Activated effector memory CD4-positive, alpha-beta T cell treated with anti-CD3 and anti-CD28 coated beads, Interleukin-2, amount 50 U/mL, for 16 hours (primary cell): ENCODE measurements at places on chromosomes 4 and X.
A peak's percentile ranks its signal among the peaks of the same experiment; 100 is the strongest.

GRCh38 chrX:154478728-154479622, at the start of gene LAGE3:
LAGE3 (minus strand) TSS chrX:154479281; CDS start chrX:154478915, 366 bp downstream.
- DNase-seq, result peak; percentile 97

DNA sequence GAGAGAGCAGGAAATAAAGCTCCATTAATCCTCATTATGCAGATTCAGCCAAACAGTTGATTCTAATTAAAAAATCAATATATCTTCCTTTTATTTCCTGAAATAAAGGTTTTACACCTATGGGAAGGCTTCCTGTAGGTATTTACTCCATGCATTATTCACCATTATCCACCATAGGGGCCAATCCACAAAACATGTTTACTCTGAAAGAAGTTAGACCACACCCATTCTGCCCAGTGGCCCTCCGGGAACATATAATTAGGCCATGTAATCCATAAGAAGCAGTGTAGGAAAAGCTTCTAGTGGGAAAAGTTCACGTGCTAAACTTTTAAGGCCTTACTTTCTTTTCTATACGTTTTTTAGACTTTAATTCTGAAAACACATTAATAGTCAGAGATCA, 57.7 kb downstream of the SAT1 start:
- no peak for DNase-seq

DNA sequence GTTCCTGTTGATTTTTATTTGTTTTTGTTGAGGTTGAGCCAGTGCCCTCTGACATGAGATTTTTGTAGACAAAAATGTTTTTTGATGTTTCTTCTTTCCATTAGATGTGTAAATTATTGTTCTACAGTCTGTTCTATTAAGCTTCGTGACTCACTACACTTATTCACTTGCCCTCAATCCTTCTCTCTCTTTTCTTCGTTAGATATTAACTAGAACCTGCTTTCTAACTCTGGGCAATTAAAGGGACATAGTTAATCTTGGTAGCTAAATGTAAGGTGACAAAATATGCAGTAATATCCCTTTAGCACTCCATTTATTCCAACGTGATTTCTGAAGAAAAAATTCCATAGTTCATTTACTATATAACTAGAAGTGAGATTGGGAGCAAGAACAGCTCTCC, 333.9 kb downstream of the PDHA2 start:
- DNase-seq, result no peak

- DNase-seq, result no peak
These were observed 236.9 kb downstream of the CHIC1 start for GRCh38 chrX:73799888-73800287.

DNA sequence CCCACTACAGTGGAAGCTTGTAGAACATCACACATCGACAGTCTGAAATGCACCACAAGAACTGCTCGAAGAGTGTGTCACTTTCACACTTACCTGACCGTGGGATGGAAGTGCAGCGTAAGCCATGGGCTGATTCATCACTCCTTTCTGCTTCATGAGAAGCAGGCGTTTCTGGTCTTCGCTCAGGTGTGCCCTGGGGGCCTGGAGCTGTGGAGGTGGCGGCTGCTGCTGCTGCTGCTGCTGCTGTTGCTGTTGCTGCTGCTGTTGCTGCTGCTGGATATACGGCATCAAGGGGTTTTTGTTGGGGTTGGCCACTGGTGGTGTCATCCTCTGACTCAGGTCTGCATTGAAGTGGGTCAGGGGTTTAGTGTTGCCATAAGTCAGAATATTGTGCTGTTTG, 223.6 kb downstream of the MGST2 start:
- no peak for DNase-seq

DNA sequence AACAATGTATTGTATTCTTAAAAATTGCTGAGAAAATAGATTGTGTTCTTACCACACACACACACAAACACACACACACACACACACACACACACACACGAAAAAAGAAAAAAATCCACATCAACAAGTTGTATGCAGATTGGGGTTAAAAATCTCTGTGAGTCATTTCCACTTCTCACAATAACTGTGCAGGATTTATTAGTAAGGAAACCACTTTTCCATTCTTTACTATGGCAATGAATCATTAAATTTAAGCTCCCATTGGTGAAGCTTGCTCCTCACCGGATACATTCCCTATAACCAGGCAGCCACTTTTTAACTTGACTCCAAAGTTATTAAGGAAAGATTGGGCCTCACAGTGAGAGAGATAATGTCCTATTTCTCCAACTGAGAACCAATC, 19.7 kb upstream of the MAGEE1 start:
- DNase-seq, result no peak

DNA sequence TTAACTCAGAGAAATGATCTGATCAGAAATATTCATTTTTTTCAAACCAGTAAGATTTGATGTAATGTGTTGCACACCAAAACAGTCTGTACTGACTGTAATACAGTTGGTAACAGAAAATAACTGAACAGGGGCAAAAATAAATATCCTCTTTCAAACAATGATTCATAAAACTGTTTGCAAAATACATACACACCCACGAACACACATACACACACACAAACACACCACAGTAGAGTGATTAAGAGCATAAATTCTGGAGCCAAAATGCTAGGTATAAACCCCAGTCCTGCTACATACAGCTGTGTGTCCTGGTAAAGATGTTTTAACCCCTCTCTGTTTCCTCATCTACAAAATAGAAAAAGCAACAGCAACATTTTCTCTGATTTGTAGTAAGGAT, 376.6 kb downstream of the PDGFC start:
- DNase-seq, result no peak

DNA sequence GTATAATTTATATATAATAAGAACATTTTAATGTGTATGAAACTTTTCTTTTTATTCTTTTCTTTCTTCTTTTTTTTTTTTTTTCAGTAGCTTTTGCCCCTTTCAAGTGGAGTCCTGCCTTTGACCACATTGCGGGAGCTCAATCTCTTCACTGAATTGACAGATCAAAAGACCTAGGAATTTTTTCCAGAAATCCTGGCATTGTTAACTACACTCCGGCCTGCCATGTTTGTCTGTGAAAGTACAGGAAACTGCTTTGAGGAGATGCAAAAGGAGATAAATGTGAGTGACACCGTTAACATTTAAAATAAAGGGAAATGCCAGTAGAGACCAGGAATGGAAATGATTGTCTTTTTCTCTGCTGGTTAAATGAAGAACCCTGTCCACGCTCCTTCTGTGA, 159.3 kb upstream of the VCX3A start:
- DNase-seq, result no peak

GRCh38 chr4:67691328-67691727, 9.6 kb downstream of the UBA6 start:
- DNase-seq, result no peak

GRCh38 chrX:43643201-43643600, 12.9 kb upstream of the MAOA start:
- DNase-seq, result no peak

- peak; percentile 64 for DNase-seq
These were observed 112.5 kb upstream of the ATP6AP2 start for GRCh38 chrX:40468033-40468846.

DNA sequence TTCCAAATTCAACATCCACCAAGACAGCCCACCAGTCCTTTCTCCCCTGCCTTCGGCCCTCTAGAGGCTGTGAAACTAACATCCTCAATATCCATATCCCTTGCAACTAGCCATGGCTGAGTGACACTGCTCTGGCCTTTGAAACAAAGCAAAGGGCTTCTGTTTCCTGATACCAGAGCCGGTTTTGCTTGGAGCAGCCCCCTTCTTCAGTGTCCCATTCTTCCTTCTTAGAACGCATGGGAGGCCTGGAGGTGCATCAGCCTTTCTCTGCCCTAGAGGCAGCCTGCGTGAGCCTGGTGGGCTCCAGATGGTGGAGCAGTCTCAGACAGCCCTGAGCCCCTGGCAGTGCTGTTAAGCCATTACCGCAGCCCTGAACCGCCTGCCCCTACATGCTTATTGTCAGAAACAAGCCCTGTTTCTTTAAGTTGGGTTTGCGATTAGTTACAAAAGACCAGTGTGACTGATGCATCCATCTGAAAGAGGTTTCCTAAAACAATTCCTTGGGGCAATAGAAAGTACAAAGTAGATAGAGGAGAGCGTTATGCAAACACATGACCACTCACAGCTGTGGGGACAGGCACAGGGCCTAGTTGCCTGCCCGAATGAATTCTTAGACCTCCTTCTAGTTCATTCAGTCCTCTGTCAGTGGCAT, 74.1 kb downstream of the EVC start:
- DNase-seq, result no peak

DNA sequence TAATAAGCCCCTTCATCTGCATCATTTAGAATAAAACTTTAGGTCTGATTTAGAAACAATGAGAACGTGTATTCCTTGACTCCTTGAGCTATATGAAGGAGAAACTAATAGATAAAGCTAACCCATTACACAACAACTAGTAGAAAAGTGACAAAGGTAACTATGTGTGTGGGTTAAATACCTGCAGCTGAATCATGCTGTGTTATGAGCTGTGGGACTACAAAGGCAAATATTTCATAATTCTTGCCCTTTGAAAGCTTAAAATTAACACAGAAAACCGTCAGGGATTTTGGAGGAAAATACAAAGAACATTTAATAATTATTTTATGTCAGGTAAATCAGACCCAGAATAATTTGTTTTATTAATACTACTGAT, 898 bp upstream of the NDP start:
- no peak for DNase-seq

DNA sequence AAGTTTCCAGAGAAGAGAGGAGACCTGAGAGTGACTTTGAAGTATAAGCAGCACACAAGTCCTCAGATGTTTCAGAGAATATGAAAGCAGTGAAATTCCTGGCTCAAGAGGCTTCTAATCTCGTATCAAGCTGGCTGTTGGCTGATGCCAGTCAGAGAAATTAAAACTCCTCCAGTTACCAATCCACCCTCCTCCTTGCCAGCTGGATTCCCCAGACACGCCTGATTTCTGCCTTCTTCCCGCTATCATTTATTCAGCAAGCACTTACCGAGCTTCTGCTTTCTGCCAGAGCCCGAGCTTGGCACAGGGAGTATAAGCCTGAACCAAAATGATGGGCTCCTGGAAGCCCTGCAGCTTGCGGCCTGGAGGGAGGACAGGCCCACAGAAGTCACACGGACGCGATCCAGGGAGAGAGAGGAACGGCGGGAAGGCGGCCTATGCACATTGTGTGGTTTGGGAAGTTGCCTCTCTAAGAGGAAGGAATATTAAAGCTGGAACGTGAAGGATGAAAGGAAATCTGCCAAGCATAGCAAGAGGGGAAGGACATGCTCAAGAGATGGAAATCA, 102.4 kb upstream of the TBL1X start:
- DNase-seq, result no peak

GRCh38 chrX:15971696-15972095, 117.1 kb upstream of the AP1S2 start:
- DNase-seq, result no peak

- no peak for DNase-seq
These were observed 521.6 kb upstream of the SLIT2 start for GRCh38 chr4:19729886-19730651.

DNA sequence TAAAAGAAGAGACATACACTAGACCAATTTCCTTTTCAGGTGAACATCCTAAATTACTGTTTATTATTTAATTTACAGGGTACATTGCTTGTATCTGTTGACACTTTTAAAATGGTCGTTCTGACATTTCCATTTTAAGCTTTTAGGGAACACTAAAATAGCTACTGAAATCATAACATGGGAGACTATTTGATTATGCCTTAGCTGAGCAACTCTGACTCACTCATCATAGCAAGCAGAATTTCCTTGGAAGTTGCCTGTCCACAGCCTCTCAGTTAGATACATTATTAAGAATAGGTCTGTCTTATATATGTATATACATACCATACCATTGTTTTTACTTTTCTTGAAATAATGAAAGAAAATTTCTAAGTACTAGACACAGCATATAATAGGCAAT, 22.0 kb downstream of the GUCY1B1 start:
- DNase-seq, result no peak

DNA sequence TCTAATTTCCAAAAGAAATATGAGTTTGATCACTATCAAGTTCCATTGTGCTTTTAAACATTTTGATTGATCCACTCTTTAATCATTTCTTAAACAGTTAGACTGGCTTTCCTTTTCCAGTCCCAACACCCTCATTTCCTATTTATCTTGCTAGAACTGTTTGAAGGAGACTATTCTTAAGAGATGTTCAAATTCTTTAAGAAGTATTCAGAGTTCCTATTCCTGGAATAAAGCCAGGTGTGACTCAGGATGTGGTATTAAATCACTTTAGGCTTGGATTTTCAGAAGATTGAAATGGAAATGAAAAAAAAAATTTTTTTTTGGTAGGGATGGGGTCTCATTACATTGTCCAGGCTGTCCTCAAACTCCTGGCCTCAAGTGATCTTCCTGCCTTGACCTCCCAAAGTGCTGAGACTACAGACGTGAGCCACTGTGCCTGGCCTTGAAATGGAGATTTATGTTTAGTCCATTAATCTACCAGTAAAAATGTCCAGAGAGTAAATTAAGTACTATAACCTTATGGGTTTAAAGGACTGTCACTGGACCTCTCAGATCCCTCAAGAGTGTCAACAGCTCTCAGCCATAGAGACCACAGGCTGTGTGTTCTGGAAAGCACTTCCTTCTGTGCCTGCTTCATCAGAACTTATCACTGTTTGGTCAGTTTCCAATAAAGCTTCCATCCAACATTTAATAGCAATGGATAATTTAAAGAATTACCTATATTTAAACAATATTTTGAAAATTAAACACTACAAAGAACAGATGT, 90.7 kb downstream of the CDS1 start:
- no peak for DNase-seq

- DNase-seq, result no peak
These were observed 19.1 kb upstream of the HERC6 start for GRCh38 chr4:88359558-88359957.

GRCh38 chr4:113825272-113825671, 63.7 kb upstream of the CAMK2D start:
- DNase-seq, result no peak

- DNase-seq, result no peak
These were observed 906 bp downstream of the DKK2 start for GRCh38 chr4:107034996-107035818.

GRCh38 chr4:25750874-25751273, 95.2 kb downstream of the SLC34A2 start:
- DNase-seq, result no peak

GRCh38 chr4:137794764-137795254, 262.5 kb upstream of the PCDH18 start:
- no peak for DNase-seq

- DNase-seq, result no peak
These were observed 272.1 kb downstream of the RAPGEF2 start for GRCh38 chr4:159374749-159375530.

DNA sequence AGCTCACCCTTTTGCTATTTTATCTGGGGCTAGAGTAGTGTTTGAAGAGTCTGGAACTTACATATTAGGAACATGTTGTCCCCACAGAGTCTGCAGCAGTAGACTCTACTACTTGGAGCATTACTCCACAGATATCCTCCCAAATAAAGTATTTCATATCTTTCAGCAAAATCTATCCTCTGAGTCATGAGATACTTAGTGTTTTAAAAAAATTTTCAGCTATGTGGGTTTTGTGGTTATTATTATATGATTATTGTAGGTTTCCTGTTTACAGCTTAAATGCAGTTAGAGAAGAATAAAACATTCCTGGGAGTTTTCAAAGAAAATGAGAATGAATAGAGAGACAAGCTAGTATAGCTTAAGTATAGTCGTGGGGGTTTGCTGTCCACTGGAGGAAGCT, 30.9 kb downstream of the PAGE2 start:
- DNase-seq, result no peak
